Stimulated activated CD8-positive, alpha-beta memory T cell treated with anti-CD3 and anti-CD28 coated beads, Interleukin-7, amount 100 ng/mL, for 1 hour (primary cell): ENCODE measurements at places on chromosomes 4 and X.
A peak's percentile ranks its signal among the peaks of the same experiment; 100 is the strongest.

GRCh38 chrX:77723681-77724080, 62.3 kb downstream of the ATRX start:
- no peak for DNase-seq

- DNase-seq: no peak
Measured at GRCh38 chr4:109465069-109465468, 31.5 kb downstream of the SEC24B start.

DNA sequence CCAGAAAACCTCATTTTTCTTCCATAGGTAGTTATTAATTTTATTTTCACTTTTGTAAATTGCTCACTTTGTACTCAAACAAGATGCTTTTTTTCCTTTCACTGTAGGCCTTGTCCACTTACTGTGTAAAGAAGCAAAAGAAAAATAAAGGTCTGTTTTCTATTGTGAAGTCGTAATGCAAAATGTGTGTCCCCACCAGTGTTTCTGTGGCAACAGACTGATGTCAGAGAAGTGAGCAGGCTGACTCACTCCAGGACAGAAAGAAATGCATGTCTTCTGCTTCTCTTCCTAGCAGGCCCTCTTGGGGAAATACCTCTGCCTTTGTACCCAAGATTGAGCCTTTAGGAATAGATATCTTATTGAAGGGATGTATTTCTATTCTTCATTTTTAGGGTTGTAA, 30.3 kb downstream of the INPP4B start:
- no peak for DNase-seq

DNA sequence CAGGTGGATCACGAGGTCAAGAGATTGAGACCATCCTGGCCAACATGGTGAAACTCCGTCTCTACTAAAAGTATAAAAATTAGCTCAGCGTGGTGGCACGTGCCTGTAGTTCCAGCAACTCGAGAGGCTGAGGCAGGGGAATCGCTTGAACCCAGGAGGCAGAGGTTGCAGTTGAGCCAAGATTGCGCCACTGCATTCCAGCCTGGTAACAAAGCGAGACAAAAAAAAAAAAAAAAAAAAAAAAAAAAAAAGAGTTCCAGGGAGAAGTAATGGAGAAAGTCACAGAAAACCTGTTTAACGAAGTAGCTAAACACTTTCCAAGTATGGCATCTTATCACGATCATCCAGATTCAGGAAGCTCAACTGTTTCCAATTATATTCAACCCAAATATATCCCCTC, 10.9 kb downstream of the KLHL4 start:
- DNase-seq: no peak

GRCh38 chrX:44903830-44904530, 31.0 kb downstream of the KDM6A start:
- DNase-seq: no peak

GRCh38 chr4:181427076-181427475, 816.1 kb upstream of the TENM3 start:
- no peak for DNase-seq

GRCh38 chrX:131752493-131753198, 208.8 kb downstream of the OR13H1 start:
- DNase-seq: peak; percentile 37

GRCh38 chrX:19887911-19888879, 795 bp upstream of the SH3KBP1 start:
- DNase-seq: no peak

GRCh38 chr4:150318527-150318926, 240.3 kb downstream of the DCLK2 start:
- no peak for DNase-seq

GRCh38 chrX:40082447-40083119, 15.2 kb downstream of the BCOR start:
- DNase-seq: no peak

- no peak for DNase-seq
Measured at GRCh38 chrX:85243761-85244449, at the start of the genes SATL1 and ZNF711. TSS of gene SATL1 (minus strand) at chrX:85243779. CDS start at chrX:85108968, 134,811 bp downstream. TSS of gene ZNF711 (plus strand) at chrX:85243991. CDS start at chrX:85247573, 3,582 bp downstream.

DNA sequence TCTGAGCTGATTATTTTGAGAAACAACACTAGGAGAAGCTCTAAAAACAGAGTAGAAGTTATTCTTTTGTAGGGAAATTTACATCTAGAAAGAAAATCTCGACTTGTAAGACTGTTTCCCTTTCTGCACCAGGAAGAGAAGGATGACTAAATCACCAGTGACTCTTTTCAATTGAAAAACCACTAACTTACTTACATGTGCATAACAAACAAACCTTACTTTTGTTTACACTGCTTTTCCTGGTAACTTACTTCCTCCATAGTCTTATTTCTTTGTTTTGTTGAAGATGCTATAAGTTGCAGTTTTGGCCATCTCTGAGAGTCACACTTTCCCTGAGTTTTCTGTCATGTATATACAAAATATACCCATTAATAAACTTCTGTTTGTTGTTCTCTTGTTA, 293.6 kb upstream of the FAT4 start:
- DNase-seq: no peak

DNA sequence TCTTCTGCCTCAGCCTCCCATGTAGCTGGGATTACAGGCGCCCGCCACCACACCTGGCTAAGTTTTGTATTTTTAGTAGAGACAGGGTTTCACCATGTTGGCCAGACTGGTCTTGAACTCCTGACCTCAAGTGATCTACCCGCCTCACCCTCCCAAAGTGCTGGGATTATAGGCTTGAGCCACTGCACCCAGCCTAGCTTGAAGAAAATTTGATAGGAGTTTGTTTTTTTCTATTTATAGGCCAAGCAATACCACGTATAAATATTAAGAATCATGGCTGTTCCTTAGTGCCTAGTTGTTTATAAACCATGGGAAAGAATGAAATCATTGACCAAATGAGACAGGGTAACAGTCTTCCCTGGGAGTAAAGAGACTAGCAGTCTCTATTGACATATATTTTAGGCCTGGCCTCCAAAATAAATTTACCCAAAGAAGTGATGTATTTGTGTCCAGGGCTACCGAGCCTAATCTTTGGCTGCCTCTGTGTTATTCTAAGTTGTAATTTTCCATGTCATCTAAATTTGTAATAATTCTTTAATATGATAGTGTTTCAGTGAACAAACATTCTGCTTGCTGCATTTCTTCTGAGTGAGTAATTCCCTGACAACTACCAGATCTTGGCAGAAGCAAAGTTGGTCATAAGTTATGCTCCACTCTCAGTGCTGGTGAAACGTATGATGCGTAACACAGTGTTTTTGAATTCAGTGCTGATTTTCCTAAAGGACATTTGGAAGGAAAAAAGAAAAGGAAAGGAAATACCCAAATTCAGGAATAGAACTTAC, 10.3 kb downstream of the PKD2 start:
- DNase-seq: no peak

DNA sequence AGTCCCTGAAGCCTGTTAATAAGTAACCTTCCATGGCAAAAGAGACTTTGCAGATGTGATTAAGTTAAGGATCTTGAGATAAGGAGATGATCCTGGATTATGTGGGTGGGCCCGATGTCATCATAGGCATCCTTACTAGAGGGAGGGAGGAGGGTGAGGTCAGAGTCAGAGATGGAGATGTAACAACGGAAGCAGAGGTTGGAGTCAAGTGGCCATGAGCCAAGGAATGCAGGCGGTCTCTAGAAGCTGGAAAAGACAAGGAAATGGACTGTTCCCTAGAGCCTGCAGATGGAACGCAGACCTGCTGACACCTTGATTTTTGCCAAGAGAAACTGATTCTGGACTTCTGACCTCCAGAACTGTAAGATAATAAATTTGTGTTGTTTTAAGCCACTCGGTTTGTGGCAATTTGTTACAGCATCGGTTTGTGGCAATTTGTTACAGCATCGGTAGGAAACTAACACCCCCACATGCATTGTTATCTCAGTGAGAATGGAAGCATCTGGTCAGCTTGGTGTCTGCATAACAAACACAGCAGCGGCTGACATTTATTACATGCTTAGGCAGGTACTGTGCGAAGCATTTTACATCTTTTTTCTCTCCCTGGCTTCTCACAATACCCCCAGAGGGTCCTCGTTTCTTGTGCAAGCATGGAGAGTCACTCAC, 55.6 kb downstream of the CLDN34 start:
- no peak for DNase-seq

- no peak for DNase-seq
Measured at GRCh38 chr4:170414961-170415360, 325.2 kb upstream of the AADAT start.

DNA sequence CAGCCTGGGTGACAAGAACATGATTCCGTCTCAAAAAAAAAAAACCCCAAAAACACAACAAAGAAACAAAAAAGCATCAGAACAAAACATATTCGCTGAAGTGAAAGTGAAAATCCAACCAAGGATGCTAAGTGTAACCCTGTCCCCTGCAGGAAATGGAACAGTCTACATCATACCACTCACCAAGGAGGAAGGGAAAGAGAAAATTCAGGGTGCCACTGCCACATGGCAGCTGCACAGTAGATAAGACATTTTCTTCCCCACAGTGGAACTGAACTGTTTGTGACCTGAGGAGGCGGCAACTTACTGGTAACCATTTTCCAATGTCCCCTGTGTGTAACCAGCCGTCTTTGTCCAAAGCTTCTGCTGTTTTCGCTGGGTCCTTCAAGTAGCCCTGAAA, 28.2 kb upstream of the CENPU start:
- DNase-seq: no peak

- DNase-seq: no peak
Measured at GRCh38 chr4:19547463-19547862, 704.2 kb upstream of the SLIT2 start.

DNA sequence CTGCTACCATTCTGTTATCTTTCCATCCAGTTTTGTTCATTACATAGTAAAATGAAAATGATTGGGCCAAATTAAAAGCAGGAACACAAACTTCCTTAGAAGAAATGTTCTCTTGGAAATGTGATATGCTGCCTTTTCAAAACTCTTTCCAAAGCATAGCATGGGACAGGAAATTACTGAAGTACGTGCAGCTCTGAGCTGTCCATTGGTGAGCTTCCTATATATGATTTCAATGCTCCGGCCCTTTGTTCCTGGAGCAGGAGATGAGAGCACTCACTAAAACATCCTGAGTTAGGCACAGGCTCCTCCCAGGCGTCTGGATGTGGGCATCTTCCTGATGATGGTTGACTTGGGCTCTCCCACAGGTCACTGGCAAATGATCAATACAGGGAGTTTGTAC, 33.0 kb upstream of the ANXA3 start:
- DNase-seq: no peak

GRCh38 chr4:100311181-100311580, 120.9 kb upstream of the DDIT4L start:
- DNase-seq: no peak

- no peak for DNase-seq
Measured at GRCh38 chr4:122960611-122961000, 38.2 kb upstream of the NUDT6 start.

- DNase-seq: no peak
Measured at GRCh38 chrX:150455215-150455608, 92.1 kb downstream of the MAMLD1 start.

DNA sequence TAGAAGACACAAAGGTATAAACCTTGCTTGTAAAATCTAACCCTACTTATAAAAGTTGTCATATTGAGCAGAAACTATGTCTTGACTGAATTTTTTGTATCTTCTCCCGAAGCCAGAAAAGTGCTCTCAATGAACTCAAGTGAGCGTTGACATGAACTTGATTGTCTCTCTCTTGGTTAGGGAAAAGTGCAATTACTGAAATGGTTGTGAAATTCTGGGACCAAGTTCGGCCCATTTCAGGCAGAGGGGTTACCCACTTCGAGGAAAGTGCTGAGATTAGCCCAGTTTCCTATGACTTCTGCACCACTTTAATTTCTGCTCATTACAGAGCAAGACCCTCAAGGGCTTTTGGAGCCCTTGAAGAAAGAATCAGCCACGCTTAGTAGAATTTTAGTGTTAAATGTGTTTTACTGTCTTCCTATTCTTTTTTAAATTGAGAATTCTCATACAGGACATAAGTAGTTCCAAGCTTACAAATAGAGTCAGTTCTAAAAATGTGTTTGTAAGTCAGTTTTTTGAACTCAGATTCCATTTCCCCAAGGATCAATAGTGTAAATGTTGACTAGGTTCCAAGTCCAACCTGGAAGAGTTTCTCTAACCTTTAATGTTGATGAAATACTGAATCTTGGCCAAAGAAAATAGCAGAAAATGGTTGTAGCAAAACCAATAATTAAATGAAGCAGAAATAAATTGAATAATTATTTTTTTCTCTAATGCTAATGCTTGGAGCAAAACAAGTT, 125.7 kb upstream of the ACSL4 start:
- no peak for DNase-seq

DNA sequence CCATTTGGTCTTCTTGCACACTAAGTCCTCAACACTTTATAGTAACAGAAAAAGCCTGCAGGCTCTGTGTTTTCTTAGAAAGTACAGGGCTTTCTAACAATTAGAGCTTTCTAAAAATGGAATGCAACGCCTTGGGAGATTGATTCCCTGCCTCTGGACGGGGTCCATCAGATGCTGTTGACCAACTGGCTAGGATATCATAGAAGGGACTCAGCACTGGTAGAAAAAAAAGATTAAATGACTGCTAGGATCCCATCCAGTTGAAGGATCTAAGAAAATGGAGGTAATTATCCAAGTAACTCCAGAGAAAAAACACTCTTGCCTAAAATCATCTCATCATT, 39.5 kb downstream of the USP46 start:
- no peak for DNase-seq

GRCh38 chr4:55364691-55365344, 18.8 kb downstream of the SRD5A3 start:
- no peak for DNase-seq

GRCh38 chr4:151721466-151721865, 39.3 kb downstream of the GATB start:
- no peak for DNase-seq

- DNase-seq: no peak
Measured at GRCh38 chrX:37424000-37424429, 74.9 kb downstream of the PRRG1 start.

GRCh38 chrX:2662586-2662985, 28.5 kb upstream of the CD99 start:
- DNase-seq: no peak

DNA sequence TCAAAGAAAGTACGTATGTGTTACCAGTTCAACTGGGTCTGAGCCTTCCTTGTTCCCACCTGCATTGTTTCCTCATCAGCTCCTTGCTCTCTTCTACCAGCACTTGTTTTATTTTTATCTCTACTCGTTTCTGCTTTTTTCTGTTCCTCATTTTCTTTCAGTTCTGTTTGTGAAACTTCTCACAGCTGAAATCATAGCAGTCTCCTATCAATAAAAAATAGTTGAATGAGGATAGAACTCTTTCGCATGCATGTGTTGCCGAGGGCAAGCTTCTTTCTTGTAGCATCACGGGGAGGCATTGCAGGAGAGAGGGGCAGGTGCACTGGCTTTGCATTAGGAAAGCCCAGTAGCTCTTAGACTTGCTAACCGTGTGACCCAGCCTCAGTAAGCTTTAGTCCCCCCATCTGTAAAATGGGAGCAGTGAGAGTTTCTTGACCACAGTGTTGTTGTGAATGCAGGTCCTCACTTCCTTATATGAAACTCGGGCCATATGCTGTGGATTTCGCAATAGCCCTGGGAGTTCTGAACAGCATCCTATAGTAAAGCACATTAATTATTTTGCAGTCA, 24.7 kb downstream of the OFD1 start:
- DNase-seq: no peak

- DNase-seq: no peak
Measured at GRCh38 chr4:133694416-133694815, 507.2 kb downstream of the PABPC4L start.

GRCh38 chr4:101357751-101358150, 10.4 kb upstream of the PPP3CA start:
- DNase-seq: no peak
